ENCODE measurements at places on chromosomes 3 and 15.

GRCh38 chr3:17443142-17443541, 299.3 kb downstream of the TBC1D5 start:
- DNase-seq: no peak

DNA sequence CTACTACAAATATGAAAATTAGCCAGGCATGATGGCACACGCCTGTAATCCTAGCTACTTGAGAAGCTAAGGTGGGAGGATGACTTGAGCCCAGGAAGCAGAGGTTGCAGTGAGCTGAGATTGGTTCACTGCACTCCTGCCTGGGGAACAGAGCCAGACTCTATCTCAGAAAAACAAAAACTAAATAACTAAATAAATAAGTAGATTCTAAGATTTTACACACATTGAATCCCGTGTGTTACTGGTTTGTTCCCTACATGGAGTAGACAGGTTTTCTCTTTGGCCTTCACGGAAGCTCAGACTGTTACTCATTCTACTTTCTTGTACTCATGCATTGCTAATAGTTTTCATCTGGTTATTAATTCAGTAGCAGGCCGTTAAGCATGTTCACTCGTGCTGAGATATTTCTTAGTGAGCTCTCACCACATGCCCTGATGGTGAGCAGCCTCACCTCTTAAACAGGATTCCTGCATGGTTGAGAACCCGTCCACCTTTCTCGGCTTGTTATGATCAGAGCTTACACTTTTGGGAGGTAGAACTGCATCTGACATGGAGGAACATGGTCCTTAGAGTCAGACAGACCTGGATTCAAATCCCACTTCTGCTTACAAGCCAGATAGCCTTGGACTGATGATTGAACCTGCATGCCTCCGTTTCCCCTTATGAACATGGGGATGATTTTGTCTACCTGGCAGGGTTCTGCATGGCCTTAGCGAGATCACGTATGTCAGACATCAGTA, 49.1 kb downstream of the CMTM7 start:
- no peak for DNase-seq

- DNase-seq: no peak
These were observed 16.6 kb upstream of the SEC13 start for GRCh38 chr3:10337323-10338163.

DNA sequence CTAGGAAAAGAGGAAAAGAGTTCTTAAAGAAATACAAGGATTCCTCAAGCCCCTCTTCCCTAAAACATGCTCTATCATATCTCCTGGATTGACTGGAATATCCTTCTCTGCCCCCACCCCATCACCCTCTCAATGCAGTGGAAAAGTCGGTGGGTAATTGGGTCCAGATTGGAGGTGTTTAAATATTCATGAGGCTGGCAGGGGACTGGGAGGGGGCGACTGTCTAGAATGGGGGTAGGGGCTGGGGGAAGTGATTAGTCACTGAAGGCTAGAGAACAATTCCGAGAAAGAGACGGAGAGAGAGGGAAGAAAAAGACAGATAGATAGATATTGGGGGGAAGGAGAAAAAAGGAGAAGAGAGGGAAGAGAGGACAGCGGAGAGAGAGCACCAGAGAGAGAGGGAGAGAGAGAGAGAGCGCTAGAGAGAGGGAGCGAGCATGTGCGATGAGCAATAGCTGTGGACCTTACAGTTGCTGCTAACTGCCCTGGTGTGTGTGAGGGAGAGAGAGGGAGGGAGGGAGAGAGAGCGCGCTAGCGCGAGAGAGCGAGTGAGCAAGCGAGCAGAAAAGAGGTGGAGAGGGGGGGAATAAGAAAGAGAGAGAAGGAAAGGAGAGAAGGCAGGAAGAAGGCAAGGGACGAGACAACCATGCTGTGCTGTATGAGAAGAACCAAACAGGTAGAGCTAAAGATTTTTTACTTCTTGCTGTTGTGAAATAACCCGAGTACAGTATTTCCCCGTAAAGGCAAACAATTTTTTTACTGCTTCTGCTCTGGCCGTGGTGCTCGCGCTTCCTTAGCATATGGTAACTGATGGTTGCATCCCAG, at the start of gene GAP43:
Gene GAP43 (plus strand): TSS at position 467 of the 825 bp plus-strand sequence. CDS start 180 bp downstream, at position 647.
- no peak for DNase-seq

DNA sequence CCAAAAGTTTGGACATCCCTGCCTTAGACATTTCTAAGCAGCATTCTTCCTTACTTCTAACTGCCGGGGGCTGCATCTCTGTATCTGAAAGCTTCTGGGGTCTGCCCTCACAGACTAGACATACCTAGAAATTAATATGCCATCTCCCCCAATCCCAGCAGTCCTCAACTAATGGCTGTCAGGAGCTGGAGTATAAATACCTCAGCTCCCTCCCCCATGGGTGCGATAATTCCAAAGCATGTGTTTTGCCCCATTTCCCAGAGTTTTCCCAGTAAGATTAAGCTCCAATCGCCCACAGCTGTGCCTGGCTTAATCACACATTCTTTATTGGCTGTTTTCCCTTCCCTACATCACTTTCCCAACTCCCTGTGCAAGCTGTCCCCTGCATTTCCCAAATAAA, 13.8 kb upstream of the VPS8 start:
- DNase-seq: no peak

DNA sequence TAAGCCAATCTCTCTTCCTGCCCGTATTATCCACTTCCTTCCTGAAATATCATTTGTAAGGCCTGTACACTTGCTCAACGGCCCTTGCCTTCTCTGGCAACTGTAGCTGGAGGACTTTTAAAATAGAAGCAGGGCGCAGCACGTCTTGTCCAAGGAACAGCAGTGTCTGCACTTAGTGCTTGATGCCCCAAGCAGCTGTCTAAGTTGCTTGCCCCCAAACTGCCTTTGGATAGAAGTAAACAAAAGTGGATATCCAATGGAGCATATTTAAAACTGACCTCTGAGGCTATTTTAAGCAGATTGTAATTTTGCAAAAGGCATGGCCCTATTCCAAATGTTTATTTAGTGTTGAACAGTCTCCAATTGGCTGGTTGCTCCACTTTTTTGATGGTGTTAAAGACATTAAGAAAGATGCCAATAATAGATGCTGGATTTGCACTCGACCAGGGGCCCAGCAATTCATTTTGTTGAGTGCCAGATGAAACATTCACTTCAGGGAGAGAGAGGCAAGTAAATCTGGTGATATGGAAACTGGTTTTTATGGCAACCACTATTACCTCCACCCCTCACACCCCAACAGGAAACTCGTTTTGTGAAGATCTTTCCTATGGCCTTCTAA, 526.8 kb upstream of the TBL1XR1 start:
- no peak for DNase-seq

- DNase-seq: no peak
These were observed 289.5 kb upstream of the RGMA start for GRCh38 chr15:93378558-93378957.

- DNase-seq: no peak
These were observed 27.6 kb downstream of the ACP3 start for GRCh38 chr3:132344666-132345280.

Data from T-helper 2 cell treated with Interferon-gamma antibody and Interleukin-4, amounts not matched to agents 5 μg/mL and 100 μg/mL, for 36 hours (primary cell).